Sigmoid colon (tissue), 7 donors: ENCODE measurements at places on chromosomes 4 and X.
A peak's percentile ranks its signal among the peaks of the same experiment; 100 is the strongest.

GRCh38 chr4:78622253-78622979, 70.8 kb downstream of the ANXA3 start:
- DNase-seq = no peak

GRCh38 chrX:125205133-125205917, 114.3 kb upstream of the TEX13C start:
- peak; percentile 76 for DNase-seq

GRCh38 chr4:7101692-7102515, 34.0 kb upstream of the GRPEL1 start:
- peak; percentile 88 for DNase-seq

- DNase-seq = no peak
Measured at GRCh38 chr4:117814277-117815246, 219.7 kb upstream of the NDST3 start.

- no peak for DNase-seq
Measured at GRCh38 chr4:78414116-78414515, 137.5 kb upstream of the ANXA3 start.

DNA sequence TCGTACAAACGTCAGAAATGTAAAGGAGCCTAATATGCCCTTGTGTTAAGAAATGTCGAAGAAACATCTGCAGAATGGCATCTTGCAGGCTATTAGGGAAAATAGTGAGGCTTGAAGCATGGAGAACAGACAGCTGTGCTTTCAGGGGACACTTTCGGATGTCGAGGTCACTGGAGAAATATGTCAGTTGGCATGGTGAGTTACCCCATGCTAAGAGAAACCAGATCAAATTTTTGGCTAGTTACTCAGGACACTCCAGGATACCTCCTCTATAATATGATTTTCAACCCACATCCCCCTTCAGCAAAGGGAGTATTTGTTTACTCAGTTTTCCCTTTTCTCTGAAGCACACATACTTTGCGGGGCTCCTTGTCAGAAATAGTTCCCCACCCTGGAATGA, 171.4 kb downstream of the GPC3 start:
- DNase-seq = no peak

DNA sequence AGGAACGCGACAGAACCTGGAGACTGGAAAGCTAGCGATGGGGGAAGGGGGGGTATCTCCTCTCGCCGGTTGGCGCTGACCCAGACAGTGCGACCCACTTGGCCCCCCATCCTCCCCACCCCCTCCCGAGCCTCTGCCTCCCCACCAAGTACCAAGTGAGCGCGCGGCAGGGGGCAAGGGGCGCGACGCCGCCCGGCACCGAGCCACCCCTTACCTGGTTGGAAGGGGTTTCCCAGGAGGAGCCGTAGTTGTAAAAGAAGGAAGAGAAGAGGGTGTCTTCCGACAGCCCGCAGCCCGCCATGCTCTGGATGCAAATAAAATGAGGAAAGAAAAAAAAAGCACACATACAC, 112.2 kb downstream of the DHX15 start:
- DNase-seq = no peak

DNA sequence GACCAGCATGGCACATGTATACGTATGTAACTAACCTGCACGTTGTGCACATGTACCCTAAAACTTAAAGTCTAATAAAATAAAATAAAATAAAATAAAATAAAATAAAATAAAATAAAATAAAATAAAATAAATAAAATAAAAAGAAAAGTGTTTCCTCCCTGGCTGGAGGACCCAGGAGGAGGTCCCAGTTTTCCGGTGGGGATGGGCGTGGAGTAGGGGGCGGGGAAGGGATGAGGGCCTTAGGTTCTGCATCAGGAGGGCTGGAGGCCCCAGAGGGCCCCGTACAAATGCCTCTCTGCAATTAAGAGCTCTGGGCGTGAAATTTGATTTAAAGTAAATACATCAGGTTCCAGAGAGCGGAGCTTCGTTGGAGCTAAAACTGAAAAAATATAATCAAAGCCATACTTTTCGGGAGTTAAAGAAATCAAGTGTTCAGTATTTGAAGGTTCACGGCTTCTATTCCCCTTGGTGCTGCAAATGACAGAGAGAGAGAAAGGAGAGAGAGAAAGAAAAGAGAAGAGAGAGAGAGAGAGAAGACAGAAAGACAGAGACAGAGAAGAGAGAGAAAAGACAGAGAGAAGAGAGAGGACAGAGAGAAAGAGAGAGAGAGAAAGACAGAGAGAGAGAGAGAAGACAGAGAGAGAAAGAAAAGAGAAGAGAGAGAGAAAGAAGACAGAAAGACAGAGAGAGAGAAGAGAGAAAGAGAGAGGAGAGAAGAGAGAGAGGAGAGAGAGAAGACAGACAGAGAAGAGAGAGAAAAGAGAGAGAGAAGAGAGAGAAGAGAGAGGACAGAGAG, 8.7 kb upstream of the SHOX start:
- no peak for DNase-seq

DNA sequence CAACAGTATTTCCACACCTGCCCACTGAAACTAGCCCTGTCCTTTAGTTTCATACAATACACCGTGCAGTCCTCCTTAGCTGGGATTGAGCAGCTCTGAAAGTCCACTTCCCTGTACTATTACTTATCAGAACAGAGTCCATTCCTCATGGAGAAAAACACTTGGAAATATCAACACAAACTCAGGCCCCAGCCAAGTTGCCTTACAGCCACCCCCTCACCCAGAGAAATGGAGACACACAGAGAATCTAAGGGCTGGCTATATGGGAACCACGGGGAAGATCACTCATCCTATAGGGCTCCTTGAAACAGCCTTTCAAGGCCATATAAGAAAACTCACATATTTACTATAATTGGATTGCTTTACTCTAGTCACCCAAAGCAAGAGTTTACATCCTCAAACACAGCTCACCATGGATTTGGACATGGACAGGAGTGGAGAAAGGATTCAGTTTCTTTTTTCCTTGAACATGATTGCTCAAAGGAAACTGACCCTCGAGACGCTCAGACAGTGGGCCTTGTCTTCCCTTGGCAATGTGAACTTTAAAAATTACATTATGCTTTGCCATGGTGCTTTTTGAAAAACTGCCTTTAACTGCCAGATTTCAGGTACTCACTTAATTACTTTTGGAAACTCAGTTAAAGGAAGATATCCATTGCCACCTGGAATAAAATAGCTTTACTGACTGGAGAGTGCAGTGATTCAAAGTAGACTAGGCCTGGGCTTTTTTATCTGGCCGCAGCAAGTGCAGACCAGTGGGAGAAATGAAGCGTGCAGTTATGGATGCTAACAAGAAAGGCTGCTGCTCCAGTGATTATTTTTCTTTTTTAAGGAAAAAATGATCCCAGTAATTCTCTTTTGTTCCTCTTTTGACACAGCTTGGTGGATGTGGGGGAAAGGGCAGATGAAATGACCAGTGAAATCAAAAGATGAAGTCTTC, 1.6 kb downstream of the SCARB2 start:
- no peak for DNase-seq

- DNase-seq = peak; percentile 53
Measured at GRCh38 chr4:2937986-2938385, 25.2 kb downstream of the NOP14 start.

- DNase-seq = no peak
Measured at GRCh38 chr4:153634738-153635353, 49.2 kb upstream of the TLR2 start.

GRCh38 chr4:142961866-142962265, 115.8 kb upstream of the INPP4B start:
- no peak for DNase-seq
